GDM1 (cell line): ENCODE measurements at places on chromosomes 12 and 14.
A peak's percentile ranks its signal among the peaks of the same experiment; 100 is the strongest.

- DNase-seq = no peak
Measured at GRCh38 chr14:49988080-49988990, 95.5 kb downstream of the ARF6 start.

GRCh38 chr12:32854097-32854496 is 42.5 kb downstream of the PKP2 start:
- no peak for DNase-seq

GRCh38 chr12:89962648-89963047 is 254.0 kb upstream of the ATP2B1 start:
- DNase-seq = no peak

- DNase-seq = no peak
Measured at GRCh38 chr12:124713041-124713435, 145.6 kb upstream of the NCOR2 start.

- no peak for DNase-seq
Measured at GRCh38 chr12:68203460-68203875, 22.1 kb downstream of the IL26 start.

GRCh38 chr12:41981013-41981412 is 163.7 kb downstream of the GXYLT1 start:
- no peak for DNase-seq

DNA sequence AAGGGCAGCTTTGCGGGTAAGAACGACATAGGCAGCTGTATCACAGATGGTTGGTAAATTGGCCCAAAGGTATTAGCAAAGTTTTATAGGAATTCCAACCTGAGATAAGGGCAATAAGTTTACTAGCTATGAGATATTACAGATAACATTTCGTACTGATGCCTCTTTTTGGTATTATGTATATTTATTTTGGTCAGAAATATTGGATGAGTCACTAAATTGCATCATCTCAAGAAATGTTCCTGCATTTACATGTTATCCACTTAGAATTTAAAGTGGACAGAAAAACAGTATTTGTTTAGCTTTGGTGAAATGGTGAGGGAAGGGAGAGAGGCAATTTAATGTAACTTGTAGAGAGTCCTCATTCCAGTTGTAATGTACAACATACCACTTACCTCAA is 65.1 kb upstream of the PZP start:
- no peak for DNase-seq

DNA sequence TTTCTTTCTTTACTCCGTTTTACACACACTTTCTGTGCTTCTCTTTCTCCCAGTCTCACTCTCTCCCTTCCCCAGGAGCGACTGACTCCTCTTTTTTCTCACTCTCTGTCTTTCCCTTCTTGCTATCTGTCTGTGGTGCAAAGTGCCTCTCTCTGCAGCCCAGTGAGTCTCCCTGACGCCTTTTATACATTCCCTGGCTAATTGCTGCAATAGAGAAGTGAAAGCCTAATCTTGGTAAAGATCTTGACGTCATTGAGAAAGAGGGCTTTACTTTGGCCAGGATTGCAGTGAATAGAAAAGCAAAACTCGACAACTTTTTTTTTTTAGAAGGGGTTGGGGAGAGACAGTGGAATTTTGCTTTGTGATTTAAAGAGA is 706 bp upstream of the DIO2 start:
- no peak for DNase-seq

GRCh38 chr12:4540170-4540569 is 1.5 kb downstream of the RAD51AP1 start:
- no peak for DNase-seq

GRCh38 chr12:84653482-84653881 is 259.1 kb downstream of the SLC6A15 start:
- no peak for DNase-seq

DNA sequence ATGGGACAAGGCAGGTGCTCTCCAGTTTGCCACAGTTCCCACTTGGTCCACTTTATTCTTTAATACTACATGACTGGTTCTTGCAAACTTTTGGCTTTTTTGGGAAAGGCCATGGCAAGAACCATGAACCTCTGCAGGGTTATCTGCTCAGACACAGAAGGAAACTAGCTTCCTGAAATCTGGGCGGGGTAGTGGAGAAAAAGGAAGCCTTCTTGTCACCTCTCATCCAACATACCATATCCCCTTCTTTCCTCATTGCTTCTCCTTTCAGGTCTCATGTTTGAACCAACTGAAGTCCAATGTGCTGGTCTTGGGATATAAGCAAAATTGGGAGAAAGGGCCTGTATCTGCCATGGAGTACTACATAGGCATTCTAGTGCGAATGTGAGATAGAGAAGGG is 5.5 kb upstream of the KLHL33 start:
- DNase-seq = peak; percentile 73

DNA sequence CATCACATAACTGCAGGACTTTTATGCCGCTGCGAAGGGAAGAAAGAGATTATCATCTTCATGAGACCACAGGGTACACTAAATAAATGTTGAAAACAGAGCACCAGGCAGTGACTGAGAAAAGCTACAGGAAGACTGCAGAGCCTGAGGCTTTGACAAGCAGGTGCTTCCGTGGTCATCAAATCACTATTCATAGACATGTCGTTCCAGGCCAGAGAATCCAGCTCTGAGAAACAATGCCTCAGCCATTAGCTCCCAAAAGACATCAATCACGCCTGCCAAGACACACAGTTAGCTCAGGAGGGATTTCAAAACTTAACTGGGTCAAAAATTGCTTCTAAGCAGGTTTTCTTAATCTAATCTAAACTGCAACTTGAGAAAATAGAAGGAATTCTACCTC is 47.2 kb upstream of the GARIN6 start:
- DNase-seq = no peak

DNA sequence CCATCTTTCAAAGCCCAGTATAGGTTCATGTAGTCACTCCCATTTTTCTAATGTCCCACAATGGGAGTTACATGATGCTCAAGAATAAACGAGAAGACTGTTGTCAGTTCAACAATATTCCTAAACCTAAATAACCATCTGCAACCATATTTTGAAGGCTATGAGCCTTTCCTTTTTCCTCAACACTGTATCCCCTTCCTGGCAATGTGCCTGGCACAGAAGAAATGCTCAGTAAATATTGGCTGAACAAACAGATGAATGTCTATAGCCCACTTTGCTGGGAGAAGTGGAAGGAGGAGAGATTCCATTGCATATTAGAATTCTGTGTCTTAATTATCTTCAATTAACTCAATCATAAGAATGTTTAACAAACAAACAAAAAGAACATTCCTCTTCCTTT is 6.1 kb downstream of the ARMH4 start:
- no peak for DNase-seq

GRCh38 chr14:98200601-98201000 is 1071.4 kb downstream of the BCL11B start:
- no peak for DNase-seq

DNA sequence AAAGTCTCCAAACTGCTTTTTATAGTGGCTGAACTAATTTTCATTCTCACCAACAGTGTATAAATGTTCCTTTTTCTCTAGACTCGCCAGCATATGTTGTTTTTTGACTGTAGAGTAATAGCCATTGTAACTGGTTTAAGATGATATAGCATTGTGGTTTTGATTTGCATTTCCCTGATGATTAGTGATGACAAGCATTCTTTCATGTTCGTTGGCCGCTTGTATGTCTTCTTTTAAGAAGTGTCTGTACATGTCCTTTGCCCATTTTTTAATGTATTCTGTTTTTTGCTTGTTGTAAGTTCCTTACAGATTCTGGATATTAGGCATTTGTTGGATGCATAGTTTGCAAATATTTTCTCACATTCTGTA is 404.9 kb downstream of the FLRT2 start:
- no peak for DNase-seq

DNA sequence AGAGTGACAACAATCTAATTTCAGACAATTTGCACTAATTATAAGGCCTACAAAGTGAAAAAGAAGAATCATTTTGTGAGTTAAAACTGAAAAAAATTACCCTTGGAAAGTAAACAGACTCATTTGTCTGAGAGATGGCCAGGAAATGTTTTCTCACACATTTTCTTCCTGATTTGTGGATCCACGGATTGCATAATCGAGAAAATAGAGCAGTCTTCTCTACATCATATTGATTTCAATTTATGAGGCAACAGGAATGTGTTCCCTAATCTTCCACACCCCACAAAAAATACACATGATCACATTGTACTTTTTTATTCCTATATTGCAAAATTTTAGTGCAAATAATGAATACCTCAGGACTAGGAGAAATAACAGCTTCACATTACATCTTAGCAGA is 160.8 kb downstream of the CCER1 start:
- DNase-seq = no peak
